Left cardiac atrium (tissue), 4 donors: ENCODE measurements at places on chromosomes 5 and 9. TPM values are rescaled to one million over a fixed set of nuclear protein-coding genes. Genes with fewer than 3 reads are reported as not detected.

DNA sequence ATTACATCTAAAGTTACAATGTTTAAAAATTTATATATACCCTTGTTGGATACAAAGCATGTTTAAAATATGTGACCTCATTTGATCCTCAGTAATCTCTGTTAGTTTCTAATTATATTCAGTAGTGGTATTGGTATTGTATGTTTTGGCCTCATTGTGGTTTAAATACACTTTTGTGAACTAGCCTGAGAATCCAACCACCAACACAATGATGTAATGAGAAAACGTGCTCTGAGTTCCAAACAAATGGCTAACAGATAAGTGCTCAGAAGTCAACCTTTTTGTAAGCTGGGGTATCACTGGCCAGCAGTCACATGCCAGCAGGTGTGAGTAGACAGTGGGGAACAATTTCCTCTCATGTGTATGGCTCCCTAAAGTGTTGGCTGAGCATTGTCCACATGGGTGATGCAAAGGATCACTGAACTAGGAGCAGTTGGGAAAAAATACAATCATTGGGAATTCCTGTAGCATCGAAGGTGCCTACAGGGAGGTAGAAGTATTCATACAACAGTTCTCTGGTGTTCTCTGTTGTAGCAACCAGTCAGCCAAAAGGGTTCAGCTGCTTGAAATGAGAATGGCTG, 56.1 kb downstream of the DOCK8 start:
- DNase-seq: no peak

DNA sequence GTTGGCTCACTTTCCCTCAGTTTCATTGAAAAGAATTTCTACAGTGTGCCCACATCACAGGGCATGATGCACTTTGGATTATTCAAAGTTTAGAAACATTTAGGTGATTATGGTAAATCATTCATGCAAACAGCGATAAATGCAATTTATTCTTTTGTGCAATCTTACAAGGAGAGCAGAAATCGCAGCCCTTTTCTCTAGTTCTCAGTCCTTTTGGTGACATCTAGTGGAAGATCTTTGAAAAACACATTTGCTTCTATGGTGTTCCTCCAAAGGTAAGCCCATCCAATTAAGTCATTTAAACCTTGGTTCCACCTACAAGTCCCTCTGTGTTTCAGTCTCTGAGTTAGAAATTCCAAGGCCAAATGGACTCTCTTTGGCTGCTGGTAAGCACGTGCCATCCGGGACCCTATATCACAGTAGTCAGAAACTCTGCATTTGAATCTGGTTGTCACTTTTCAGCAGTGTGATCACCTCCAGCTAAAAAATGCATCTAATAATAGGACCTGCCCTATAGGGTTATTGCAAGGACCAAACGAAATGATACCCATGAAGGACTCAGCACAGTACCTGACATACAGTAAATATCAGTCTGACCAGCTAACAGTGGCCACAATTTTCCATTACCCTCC, 66.4 kb downstream of the MACROH2A1 start:
- DNase-seq: no peak

- no peak for DNase-seq
These were observed 103.5 kb downstream of the ADAMTS19 start for GRCh38 chr5:129563585-129563984.

DNA sequence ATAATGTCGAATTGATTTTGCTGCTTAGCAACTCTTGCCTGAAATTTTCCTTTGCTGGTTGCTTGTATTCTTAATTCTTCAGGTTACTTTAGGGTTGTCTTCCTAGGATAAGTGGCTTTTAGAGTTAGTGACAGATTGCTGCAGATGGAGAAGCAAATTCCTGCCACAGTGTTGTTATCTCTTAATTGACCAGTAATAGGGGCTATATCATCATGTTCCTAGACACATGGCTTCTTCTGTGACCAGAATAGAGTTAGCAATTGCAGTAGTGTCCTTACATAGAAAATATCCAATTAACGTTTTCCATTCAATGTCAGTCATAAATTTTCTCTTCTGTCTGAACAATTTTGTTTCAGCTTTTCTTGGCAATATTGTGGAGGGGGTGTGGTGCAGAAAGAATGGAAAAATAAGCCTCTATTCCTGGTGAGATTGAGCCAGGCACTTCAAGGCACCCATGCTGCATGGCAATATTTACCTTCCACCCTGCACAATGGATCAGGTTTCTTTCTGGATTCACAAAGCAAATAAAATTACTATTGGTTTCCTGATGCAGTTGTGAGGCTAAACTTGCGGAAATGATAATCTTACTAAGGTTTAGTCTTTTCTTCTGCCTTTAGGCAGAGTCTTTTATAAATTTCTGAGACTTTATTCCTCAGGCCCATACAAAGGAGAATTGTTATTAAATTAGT, 1481.5 kb downstream of the EFNA5 start:
- no peak for DNase-seq

GRCh38 chr5:111756581-111757354, at the start of gene NREP:
Gene NREP, minus strand, starts transcription at chr5:111757194. Its CDS starts 1,422 bp downstream, at chr5:111755772.
- peak; percentile 40 for DNase-seq

- DNase-seq: no peak
These were observed 8.3 kb upstream of the MED7 start for GRCh38 chr5:157150995-157151394.

GRCh38 chr5:95583992-95584391, 29.1 kb downstream of the ARSK start:
- DNase-seq: no peak

GRCh38 chr5:78612227-78613150, 36.1 kb downstream of the LHFPL2 start:
- DNase-seq: no peak

BASP1 gene
- 9.4 TPM for total RNA-seq

PLPP7 gene
- 82.7 TPM for total RNA-seq

MVB12B gene
- total RNA-seq: 12.3 TPM
